Kidney capillary endothelial cell (primary cell): ENCODE measurements at places on chromosomes 4 and X.
A peak's percentile ranks its signal among the peaks of the same experiment; 100 is the strongest.

GRCh38 chr4:149961876-149962597, 116.2 kb upstream of the DCLK2 start:
- DNase-seq, result no peak

DNA sequence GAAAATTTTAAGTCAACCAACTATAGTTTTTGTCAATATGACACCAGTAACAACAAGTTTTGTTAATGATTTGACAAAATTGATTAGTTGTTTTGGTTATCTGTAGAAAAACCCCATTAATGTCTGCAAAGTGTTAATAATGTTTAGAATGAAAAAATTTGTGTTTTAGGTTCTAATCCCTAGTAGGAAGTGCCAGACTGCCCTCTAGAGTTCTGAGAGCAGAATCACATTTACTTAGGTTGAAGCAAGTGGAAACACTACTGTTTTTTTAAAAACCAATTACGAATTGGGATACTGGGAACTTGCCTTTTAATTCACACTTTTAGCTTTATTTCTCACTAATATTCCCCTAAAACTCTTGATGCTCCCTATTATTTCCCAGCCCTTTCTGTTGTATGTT, 101.1 kb upstream of the CYLC1 start:
- DNase-seq, result peak; percentile 0

DNA sequence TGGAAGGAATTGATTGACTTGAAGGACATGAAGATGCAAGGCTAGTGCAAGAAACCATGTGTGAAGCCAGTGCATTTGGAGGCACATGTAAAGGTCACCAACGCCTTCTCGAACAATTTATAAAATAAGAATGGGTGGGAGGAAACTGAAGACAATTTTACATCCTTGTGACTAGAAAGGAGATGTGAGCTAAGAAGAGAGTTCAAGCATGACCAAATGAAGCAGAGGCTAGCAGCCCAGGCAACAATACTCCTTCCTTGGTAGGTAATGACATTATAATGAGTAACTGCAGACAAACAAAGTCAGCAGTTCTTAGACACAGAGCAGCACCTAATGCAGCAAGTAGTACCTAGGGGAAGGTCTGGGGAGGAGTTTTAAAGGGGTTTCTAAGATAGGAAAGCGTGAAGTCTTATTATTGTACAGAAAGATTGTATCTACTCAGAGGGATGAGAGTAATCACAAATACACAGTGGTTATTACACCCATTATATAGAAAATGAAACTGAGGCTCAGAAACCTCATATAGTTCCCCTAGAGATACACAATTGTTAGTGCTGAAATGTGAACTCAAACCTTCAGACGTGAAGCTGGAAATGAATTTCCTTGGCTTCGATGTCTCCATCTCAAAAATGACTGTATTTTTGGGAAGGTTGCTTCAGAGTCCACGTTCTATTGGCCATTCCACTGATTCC, 56.1 kb downstream of the ATXN3L start:
- DNase-seq, result no peak

- no peak for DNase-seq
These were observed 18.8 kb upstream of the METAP1 start for GRCh38 chr4:98976716-98977115.

GRCh38 chr4:3318561-3319021, 25.8 kb downstream of the RGS12 start:
- DNase-seq, result no peak

DNA sequence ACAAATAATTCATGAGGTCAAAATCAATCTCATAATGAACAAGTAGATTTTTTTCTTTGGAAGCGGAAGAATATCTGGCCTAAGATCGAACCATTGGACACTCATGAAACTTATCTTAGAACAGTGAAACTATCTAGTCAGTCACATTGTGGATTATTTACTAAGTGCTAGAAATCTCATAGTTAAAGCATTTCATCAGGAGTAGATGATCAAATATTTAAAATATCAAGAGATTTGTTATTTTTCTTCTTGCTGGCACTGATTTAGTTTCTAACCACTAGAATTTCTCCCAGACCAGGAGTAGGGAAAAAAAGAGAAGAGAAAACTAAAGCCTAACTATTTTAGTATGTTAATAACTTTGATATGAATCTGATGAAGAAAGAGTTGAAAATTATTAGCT, 105.5 kb downstream of the SHROOM3 start:
- DNase-seq, result no peak

GRCh38 chr4:177109769-177110168, 199.9 kb upstream of the NEIL3 start:
- DNase-seq, result no peak

- no peak for DNase-seq
These were observed 66.2 kb downstream of the BEX3 start for GRCh38 chrX:103442536-103442901.

DNA sequence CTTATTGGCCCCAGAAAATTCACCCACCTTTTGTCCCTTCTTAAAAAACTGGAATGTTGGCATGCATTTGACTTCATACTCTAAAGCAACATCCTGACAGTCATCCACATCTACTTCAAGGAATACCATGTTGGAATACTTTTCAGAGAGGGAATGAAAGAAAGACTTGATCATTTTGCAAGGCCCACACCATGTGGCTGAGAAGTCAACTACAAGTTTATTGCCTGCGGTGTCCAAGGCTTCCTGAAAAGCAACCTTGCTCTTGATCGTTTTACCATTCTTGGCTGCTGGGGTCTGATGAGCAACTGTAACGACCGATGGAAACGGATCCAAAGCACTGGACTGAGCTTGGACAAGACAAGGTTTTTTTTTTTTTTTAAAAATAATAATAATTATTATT, 9.3 kb downstream of the SEPTIN11 start:
- DNase-seq, result no peak

DNA sequence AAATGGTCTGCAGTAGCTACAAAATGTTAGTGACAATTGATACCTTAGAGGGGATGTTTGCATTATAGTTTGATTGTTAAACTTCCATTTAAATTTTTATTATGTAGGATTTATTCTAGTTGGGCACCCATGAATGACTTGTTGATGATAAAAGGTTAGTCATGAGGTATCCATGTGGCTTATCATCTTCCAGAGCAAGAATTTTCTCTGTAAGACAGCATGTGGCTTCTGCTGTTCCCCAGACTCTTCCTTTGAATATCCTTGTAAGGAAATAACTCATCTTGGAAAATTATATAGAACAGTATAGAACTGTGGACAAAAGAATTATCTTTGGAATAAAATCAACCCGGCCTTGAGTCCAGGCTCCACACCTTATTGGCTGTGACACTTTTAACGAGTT, 40.1 kb upstream of the KLHL8 start:
- no peak for DNase-seq

DNA sequence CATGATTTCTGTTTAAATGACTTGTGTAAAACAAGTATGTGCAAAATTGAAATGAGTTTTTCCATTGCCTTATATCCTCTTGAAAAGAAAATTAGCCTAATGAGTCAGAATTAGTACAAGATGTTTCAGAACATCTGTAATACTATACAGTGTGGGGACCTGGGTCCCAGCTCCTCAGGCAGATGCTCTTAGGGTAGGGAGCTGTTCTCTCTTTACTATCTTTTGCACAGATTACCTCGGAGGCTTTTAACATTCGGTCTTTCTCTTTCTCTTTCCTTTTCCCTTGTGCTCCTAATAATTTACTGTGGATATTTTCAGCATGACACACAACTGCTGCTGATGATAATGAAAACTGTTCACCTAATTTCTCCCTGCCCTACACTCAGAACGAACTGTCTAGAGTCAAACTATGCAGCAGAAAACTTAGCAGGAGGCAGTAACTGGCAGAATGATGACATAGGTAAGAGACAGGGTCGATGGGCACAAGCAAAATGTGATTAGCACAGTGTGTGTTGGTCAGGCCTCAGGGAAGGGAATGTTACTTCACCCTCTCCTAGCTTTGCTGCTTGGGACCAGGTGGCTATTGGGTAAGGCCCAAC, 455.3 kb downstream of the PDHA2 start:
- DNase-seq, result no peak

DNA sequence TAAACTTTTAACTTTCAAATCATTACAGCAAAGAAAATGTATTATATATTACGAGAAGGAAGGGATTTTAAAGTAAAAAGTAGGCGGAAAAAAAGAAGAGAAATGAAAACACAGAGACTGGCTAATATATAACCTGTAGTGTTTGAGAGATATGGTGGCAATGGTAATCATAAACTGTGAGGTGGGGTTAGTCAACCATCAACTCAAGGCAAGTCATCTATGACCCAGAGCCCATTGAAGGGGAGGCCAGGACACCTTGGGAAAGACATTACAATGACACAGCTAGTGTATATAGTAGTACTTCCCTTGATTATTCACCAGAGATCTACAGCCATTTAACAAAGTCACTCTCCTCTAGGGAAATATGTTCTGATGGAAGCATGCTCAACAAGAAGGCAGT, 423.9 kb upstream of the PITX2 start:
- DNase-seq, result no peak

GRCh38 chr4:116515959-116516358, 569.4 kb downstream of the TRAM1L1 start:
- no peak for DNase-seq

- DNase-seq, result no peak
These were observed 9.4 kb downstream of the GPRIN3 start for GRCh38 chr4:89298155-89298554.

GRCh38 chr4:87895964-87896621, 63.3 kb downstream of the MEPE start:
- DNase-seq, result peak; percentile 13

- no peak for DNase-seq
These were observed 397.7 kb downstream of the IL15 start for GRCh38 chr4:142034101-142034500.

GRCh38 chrX:133527415-133527814, 112.1 kb upstream of the GPC4 start:
- DNase-seq, result no peak

- DNase-seq, result no peak
These were observed 1072.8 kb downstream of the PDHA2 start for GRCh38 chr4:96912716-96913115.
